Neural cell (in vitro differentiated cells): ENCODE measurements at places on chromosomes 7 and 10. TPM values are rescaled to one million over a fixed set of nuclear protein-coding genes. Genes with fewer than 3 reads are reported as not detected.

Gene SLC39A12
- polyA plus RNA-seq = not detected in 2 replicates

Gene LRRN3
- 119 and 138 TPM in 2 replicates for polyA plus RNA-seq

Gene ANKRD2
- polyA plus RNA-seq = not detected in 2 replicates

Gene CALN1
- polyA plus RNA-seq = 5.8 and 7.8 TPM in 2 replicates

Gene MMD2
- 0.40 and 0.42 TPM in 2 replicates for polyA plus RNA-seq

Gene PRF1
- polyA plus RNA-seq = not detected in 2 replicates

Gene SORCS1
- 27.0 and 30.2 TPM in 2 replicates for polyA plus RNA-seq

Gene TMEM213
- polyA plus RNA-seq = not detected in 2 replicates

Gene PRKCQ
- polyA plus RNA-seq = 0.26 and 0.61 TPM in 2 replicates

Gene HTR7
- polyA plus RNA-seq = 0.82 and 0.95 TPM in 2 replicates

Gene MMRN2
- 0.15 TPM in 1 of 2 replicates, not detected in the other for polyA plus RNA-seq

Gene HOXA10
- polyA plus RNA-seq = not detected in 2 replicates

Gene MOGAT3
- not detected in 2 replicates for polyA plus RNA-seq

Gene TBXAS1
- 0.93 and 2.8 TPM in 2 replicates for polyA plus RNA-seq
